ENCODE measurements at places on chromosomes 3 and 15.
A peak's percentile ranks its signal among the peaks of the same experiment; 100 is the strongest.

DNA sequence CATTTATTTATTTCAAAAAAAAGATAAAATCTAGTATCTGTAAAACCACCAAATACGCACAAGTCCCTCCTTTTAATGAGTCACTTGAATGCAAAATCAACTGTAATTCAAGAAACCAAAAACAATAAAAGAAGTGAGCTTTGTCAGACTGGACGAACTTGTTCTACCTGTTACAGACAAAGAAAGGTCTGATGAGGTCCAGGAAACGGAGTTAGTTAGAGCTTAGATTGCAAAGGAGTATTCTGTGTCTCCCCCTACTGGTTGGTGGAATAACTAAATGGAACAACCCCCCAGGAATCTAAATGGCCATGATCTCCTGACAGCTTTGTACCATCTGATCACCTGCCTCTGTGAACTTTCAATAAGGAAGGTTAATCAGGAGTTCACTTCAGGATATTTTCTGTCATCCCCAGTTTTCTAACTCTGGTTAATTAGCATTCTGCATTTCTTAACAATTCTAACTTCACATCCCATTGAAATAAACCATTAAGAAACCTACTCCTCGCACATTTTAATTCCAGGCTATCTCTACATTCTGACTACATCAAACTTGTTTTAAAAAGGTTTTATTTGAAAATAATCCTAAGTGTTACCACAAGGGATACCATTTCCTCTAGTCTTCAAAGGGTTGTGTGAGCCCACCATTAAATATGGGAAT lies 333.0 kb upstream of the SATB1 start:
- no peak for DNase-seq

DNA sequence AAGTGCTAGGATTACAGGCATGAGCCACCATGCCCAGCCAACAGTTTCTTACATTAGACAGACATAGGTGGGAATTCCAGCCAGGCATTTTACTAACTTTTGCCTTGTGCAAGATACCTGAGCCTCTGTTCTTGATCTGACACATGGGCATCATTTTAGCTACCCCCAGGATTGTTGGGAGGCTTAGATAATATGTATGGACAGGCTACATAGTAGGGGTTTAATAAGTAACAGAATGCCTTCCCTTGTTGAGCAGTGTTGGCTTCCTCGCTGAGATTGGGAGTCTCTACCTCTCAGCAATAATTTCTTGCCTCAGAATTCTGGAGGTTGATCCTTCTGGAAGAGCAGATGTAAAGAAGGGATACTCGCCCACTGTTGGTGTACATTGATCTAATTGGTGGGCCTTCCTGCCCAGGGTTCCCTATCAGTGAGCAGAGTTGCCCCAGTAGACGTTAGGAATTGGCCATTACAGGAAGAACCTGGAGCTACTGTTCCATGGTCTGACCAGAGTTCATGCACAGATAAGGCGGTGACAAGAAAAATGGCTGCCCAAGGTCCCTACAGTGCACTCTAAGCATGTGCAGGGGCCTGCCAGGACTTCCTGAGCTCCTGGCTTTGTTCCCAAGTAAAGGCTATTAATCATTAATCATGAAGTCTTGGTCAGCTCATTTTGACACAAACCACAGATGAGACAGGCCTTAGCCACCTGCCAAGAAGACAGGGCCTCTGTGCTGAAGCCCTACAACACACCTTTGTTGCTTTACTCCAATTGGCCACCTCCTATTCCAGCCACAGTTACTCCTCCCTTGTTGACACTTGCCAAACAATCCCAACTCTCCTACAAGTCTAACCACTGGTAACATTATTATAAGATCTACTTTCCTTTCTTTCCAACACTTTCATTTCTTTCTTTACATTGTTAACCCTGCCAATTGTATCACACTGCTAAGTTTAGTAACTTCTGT lies 5.0 kb upstream of the IL17RE start:
- DNase-seq: no peak

GRCh38 chr3:178223876-178224275 lies 312.4 kb upstream of the KCNMB2 start:
- no peak for DNase-seq

DNA sequence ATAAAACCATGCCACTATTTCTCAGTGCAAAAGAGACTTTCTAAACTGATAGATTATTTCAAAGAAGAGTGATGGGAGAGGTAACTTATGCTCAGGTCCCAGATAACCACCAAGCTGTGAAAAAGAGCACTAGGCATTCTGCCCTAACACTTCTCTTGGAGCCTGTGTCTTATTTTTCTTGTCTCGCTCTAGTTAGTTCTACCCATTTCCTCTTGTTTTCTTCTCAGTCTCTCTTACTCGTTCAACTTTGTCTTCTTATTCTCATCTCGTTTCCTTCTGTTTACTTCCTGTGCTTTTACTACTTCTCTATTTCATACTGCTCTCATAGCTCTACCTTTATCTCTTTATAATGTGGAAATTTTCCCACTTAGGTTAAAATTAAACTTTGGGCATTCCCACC lies 91.8 kb upstream of the CGNL1 start:
- DNase-seq: no peak

DNA sequence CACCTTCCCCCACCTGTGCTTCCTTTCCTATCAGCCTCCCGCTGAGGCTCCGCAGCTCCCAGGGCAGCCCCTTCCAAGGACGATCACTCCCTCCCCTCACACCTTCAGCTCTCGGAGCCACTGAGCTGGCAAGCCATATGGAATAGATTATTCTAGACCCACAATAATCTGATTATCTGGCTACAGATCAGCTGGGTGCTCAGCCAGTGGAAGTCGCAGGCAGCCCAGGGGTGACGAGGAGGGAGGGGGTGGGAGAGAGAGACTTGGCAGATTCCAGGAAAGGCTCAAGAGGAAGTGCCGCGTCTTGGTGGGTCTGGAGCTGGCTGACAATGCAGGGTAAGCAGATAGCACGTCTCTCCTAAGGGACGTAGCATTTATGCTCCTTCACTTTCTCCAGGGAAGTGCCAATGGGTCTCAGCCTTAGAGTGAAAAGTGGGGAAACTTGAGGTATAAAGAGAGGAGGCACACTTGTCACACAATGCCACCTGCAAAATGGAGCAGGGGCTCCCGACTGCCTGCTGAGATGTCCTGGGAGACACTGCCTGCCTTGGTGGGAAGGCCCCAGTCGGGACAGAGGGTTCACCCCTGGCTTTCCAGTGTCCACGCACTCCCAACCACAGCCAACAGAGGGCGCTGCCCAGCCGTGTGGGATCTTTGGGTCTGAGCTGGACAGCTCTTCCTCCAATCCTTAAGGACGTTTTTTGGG lies 9.4 kb upstream of the MESP1 start:
- DNase-seq: peak; percentile 83

DNA sequence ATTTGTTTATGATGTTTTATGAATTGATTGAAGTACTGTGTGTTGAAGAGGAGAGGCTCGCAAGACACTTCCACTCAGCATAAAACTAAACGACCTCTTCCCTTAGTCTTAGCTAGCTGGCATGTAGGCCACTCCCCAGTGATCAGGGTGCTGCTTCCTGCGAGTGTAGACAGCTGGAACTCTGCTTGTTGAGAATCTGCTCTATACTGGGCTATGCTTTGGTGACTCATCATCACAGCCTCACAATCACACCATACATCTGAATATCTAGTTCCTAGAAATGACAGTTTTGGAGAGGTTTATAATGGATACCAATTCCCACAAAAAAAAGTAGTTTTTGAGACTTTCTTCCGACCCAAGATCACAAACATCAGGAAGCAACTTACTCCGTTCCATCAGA lies 1.5 kb upstream of the SLC24A5 start:
- DNase-seq: no peak

- no peak for DNase-seq
These were observed 331.5 kb upstream of the SLCO3A1 start for GRCh38 chr15:91521996-91522395.

DNA sequence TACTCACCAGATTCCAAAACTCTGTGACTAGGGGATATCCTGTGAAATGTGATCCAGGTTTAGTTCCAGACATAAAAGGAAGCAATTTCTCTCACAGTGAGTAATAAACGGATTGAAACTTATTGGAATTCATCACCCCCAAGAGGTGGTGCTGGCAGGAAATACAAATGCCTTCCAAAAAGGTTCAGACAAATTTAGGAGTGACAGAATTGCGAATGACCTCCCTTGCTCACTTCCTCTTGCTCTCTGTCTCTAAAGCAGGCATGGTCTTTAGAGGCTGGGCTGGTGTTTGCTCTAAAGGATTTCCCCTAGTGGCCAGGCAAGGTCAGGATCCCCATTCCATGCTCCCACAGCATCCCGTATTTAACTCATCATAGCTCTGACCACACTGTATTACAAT lies 449.4 kb upstream of the PPP2R3A start:
- DNase-seq: no peak

DNA sequence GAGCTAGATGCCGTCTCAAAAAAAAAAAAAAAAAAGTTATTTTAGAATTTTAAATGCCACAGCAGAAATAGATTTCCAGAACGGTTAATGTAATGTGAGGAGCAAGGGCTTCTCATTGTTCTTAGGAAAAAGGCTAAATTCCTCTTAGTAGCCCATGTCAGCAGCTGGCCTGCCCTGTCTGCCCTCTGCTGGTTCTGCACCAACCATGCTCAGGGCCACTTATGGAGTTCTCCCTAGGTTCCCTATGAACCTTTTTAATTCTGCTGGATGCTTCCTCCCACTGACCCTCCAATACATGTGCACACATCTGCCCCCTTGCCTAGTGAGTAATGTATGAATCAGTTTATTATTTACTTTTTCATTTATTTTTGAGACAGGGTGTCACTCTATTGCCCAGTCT lies 32.2 kb upstream of the DPPA4 start:
- no peak for DNase-seq

GRCh38 chr3:187590861-187591576 lies 79.2 kb downstream of the SST start:
- DNase-seq: no peak

DNA sequence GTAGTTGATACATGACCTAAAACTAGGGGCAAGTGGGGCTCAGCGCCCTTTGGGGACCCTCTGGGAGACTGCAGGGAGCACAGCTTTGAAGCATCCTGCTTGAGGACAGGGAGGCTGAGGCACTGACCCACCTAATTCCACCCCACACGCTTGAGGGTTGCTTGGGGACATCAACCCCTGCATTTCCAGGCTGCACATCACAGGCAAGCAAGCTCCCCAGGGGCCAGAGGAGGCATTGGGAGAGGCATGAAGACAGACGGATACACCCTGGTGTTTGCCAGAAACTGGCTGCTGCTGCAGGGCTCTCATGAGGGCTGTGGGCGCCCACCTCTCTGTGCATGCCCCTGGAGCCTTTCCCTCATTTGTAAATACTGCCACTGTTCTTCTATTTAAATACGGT lies 99.3 kb downstream of the ABHD5 start:
- no peak for DNase-seq

DNA sequence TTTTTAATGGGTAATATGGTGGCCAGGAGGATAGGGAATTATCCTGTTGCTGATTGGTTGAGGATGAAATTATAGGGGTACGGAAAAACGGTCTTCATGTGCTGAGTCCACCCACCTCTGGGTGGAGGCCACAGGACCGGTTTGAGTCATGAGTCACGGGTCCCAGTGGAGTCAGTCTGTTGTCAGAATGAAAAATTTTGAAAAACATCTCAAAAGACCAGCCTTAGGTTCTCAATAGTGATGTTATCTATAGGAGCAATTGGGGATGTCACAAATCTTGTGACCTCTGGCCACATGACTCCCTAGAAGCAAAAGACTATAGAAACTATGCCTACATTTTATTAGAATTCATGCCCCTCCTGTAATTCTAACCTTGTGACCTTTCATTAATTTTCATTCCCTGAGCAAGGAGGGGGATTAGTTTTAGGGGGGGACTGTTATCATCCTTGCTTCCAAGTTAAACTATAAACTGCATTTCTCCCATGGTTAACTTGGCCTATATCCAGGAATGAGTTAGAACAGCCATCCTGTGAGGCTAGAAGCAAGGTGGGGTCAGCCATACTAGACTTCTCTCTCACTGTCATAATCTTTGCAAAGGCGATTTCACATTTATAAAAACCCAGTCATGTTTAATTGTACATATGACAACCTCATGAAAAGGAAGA lies 101.2 kb downstream of the TCF12 start:
- DNase-seq: no peak
